ENCODE measurements at places on chromosomes 6 and 20. TPM values are rescaled to one million over a fixed set of nuclear protein-coding genes. Genes with fewer than 3 reads are reported as not detected.

Gene PKIB
- 0.40 TPM for total RNA-seq

Gene GMPR
- total RNA-seq = 37.7 TPM

Gene CRIP3
- total RNA-seq = 0.19 TPM

Gene TSPO2
- total RNA-seq = not detected

Gene SMLR1
- total RNA-seq = not detected
